ENCODE measurements at places on chromosomes 5 and 9. TPM values are rescaled to one million over a fixed set of nuclear protein-coding genes. Genes with fewer than 3 reads are reported as not detected.

- H3K4me3 ChIP-seq = no peak overlapping the region
- no peak overlapping the region for H3K27ac ChIP-seq
- no peaks in the 10 kb centered on the region for H3K4me1 ChIP-seq
These were observed 241.7 kb upstream of the GAS1 start for GRCh38 chr9:87189006-87189405.

Gene DOCK8
- 163 TPM for total RNA-seq

DNA sequence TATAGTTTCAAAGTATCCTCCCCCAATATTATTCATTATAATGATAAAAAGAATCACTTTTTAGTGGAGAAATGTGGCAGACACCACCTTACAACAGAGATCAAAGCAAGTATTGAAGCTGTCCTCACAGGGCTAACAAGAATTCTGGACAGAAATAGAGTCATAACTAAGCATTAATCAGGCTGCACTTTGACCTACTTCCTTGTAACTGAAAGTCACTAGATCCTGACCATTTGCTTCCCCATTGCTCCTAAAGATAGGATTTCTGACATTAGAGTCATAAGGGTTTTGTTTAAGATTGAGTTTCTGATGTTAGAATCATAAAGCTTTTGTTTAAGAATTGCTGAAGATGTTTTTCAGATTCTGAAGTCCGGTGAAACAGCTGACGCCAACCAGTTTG lies 159.7 kb downstream of the ATP10B start:
- H3K27ac ChIP-seq = no peak overlapping the region
- H3K36me3 ChIP-seq = no peaks in the 10 kb centered on the region
- no peaks in the 10 kb centered on the region for H3K4me1 ChIP-seq

Gene ANKRD18B
- total RNA-seq = 0.56 TPM

DNA sequence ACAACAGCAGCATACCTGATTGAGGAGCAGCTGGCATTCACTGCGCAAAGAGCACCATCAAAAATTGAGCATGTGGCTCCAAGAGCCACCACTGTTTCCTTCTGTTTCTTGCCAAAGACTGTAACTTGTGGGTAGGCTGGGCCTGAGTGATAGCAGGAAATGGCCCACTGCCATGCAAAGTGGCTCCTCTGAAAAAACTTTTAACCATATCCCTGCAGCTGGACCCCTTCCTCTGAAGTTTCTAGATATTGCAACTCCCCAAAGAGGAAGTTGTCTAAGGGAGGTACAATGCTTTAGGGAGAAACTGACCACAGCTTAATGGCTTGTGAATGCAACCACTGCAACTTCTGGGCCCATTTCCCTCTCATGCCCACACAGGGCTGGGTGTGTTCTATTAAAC lies 355.4 kb upstream of the PDE4D start:
- H3K27me3 ChIP-seq = no peaks in the 10 kb centered on the region
- no peak overlapping the region for H3K4me3 ChIP-seq
- H3K27ac ChIP-seq = no peak overlapping the region
- H3K36me3 ChIP-seq = no peaks in the 10 kb centered on the region

- peak; percentile 89 for DNase-seq
- H3K27me3 ChIP-seq = peaks cover 28% of the 10 kb centered on the region
- H3K27ac ChIP-seq = peak overlapping the region; percentile 68
- peaks cover 30% of the 10 kb centered on the region for H3K4me1 ChIP-seq
- H3K36me3 ChIP-seq = no peaks in the 10 kb centered on the region
These were observed 51.5 kb upstream of the NKD2 start for GRCh38 chr5:956941-957747.

- no peaks in the 10 kb centered on the region for H3K36me3 ChIP-seq
- H3K27me3 ChIP-seq = no peaks in the 10 kb centered on the region
- no peak for DNase-seq
- no peak overlapping the region for H3K27ac ChIP-seq
- no peak overlapping the region for H3K4me3 ChIP-seq
These were observed 10.9 kb downstream of the AK1 start for GRCh38 chr9:127866535-127866934.

- no peak overlapping the region for H3K27ac ChIP-seq
- no peak overlapping the region for H3K4me3 ChIP-seq
- H3K36me3 ChIP-seq = no peaks in the 10 kb centered on the region
- DNase-seq = no peak
- H3K27me3 ChIP-seq = peaks cover 5% of the 10 kb centered on the region
These were observed 201.2 kb downstream of the ADAMTS12 start for GRCh38 chr5:33690374-33691135.
